ENCODE measurements at places on chromosomes 12 and 14. TPM values are rescaled to one million over a fixed set of nuclear protein-coding genes. Genes with fewer than 3 reads are reported as not detected.

Gene DLK1
- total RNA-seq, result 1.8 TPM

Gene EIF4B
- total RNA-seq, result 451 TPM

Gene OR11H7
- total RNA-seq, result not detected

Gene ZNF384
- total RNA-seq, result 45.3 TPM

Gene RBP5
- not detected for total RNA-seq

Gene GPRC5D
- total RNA-seq, result 0.66 TPM

Gene SAMD15
- total RNA-seq, result 1.7 TPM

Gene LAG3
- 2.6 TPM for total RNA-seq

- H3K4me3 ChIP-seq, result no peak overlapping the region
- no peak for DNase-seq
- H3K4me1 ChIP-seq, result peaks cover 6% of the 10 kb centered on the region
- H3K27me3 ChIP-seq, result no peaks in the 10 kb centered on the region
Observed at GRCh38 chr12:69821456-69822159, 3.4 kb upstream of the MYRFL start.

DNA sequence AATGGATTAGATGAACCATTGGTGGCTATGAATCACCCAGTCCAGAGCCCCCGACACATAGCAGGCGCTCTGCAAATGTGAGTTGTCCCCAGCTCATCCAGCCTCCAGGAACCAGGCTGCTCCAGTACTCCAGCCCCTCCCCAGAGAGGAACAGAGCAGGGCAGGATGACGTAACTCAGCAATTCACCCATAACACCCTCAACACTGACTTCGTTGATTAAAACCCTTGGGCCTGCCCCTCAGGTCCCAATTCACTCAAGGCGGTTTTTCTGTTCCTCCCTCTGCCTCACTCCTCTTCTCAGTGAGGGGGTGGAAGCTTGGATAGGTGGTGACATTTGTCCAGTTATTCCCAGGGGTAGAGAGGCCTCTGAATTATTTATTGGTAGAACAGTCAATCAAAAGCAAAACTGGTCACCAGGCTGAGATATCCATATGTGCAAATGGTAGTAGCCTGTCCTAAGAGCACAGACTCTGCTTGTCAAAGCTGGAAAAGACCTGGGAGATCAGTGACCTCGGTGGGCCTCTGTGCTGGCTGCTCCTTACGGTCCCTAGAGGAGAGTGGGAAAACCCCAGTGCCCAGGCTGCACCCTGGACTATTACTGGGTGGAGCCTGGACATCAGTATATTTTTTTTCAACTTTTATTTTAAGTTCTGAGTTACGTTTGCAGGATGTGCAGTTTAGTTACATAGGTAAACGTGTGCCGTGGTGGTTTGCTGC lies 97.0 kb downstream of the CMKLR1 start:
- H3K36me3 ChIP-seq, result no peaks in the 10 kb centered on the region
- no peak overlapping the region for H3K27ac ChIP-seq
- no peaks in the 10 kb centered on the region for H3K27me3 ChIP-seq
- H3K4me3 ChIP-seq, result no peak overlapping the region
- no peaks in the 10 kb centered on the region for H3K4me1 ChIP-seq

- no peak overlapping the region for H3K4me3 ChIP-seq
- no peaks in the 10 kb centered on the region for H3K36me3 ChIP-seq
- no peak overlapping the region for H3K27ac ChIP-seq
- no peak for DNase-seq
Observed at GRCh38 chr14:22419620-22420019, 169.4 kb downstream of the DAD1 start.

DNA sequence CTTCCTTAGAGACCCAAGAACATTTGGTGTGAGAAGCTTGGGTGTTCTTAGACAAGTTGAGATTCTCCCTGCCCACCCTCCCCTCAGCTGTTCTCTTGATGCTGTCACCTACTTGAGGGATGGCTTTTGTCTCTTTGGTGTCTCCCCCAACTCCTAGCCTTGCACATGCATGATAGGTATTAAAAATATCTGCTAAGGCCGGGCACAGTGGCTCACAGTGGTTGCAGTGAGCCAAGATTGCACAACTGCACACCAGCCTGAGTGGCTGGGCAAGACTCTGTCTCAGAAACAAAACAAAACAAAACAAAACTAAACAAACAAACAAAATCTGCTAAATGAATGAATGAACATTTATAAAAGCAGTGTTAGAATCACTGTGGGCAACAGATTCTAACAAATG lies 261.1 kb downstream of the AKAP6 start:
- no peak overlapping the region for H3K4me3 ChIP-seq
- H3K4me1 ChIP-seq, result no peaks in the 10 kb centered on the region
- H3K27me3 ChIP-seq, result no peaks in the 10 kb centered on the region
- no peak overlapping the region for H3K27ac ChIP-seq
- H3K36me3 ChIP-seq, result no peaks in the 10 kb centered on the region

DNA sequence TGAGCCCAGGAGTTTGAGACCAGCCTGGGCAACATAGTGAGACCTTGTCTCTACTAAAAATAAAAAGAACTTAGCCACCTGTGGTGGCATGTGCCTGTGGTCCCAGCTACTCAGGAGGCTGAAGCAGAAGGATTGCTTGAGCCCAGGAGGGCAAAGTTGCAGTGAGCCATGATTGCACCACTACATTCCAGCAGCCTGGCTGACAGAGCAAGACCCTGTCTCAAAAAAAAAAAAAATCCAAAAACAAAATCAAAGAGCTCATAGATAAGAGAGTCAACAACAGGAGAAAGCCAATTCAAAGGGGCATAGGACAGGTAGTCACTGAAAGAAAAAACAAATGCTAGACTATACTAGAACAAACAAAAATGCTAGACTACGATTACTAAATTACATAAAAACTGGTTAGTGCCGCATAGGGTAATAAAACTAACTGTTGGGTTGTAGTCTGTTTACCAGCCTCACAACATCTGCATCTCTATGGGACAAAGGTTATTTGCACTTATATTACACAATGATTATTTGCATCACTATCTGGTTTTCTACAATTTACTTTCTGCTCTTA lies 16.6 kb upstream of the EEA1 start:
- no peaks in the 10 kb centered on the region for H3K4me1 ChIP-seq
- H3K27me3 ChIP-seq, result no peaks in the 10 kb centered on the region
- H3K36me3 ChIP-seq, result no peaks in the 10 kb centered on the region
- DNase-seq, result no peak

DNA sequence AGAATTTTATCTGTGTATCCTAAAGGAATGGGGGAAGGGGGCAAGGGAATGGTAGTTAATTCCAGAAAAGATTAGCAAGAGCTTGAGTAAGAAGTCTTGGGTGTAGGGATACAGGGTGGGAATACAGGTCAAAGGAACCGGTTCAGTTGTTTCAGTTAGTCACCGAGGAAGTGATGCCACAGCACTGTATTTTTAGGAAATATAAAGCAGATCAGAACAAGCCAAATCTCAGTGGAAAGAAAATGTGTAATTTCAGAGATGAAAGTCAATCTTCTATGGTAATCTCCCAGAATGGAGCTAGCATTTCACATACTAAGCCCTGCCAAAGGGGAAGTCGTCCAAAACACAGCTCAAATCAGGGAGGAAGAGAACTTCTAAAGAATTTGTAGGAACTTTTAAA lies 4.7 kb upstream of the TUBA1C start:
- H3K36me3 ChIP-seq, result no peaks in the 10 kb centered on the region
- no peak overlapping the region for H3K27ac ChIP-seq
- DNase-seq, result no peak
- no peaks in the 10 kb centered on the region for H3K27me3 ChIP-seq
- H3K4me1 ChIP-seq, result peaks cover 10% of the 10 kb centered on the region

DNA sequence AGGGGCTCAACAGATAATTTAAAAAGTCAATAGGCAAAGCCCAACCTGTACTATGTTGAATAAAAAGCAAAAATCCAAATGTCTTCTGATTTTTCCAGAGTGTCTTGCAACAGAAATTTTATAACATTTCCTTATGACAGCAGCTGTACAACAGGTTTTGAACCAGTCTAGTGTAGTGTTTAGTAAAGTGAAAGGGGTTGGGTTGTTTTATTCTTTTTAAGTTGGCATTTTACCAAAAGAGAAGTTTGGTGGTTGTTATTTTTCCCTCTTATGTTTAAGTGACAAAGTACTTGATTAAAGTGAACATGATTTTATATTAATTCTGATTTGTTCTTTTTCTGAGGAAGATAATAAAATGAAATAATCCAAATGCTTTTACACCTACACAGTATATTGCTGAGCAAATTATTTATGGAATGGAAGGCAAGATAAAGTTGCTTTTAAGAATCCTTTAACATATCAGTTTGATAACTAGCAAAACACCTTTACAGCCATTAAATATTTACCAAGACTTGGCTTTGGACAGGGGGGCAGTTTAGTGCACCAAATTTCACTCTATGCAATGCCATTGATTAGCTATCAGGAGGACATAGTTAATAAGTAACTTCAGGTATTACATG lies 128.9 kb downstream of the FOXA1 start:
- no peaks in the 10 kb centered on the region for H3K36me3 ChIP-seq
- H3K27me3 ChIP-seq, result no peaks in the 10 kb centered on the region
- H3K4me1 ChIP-seq, result peaks cover 3% of the 10 kb centered on the region
- H3K4me3 ChIP-seq, result no peak overlapping the region

DNA sequence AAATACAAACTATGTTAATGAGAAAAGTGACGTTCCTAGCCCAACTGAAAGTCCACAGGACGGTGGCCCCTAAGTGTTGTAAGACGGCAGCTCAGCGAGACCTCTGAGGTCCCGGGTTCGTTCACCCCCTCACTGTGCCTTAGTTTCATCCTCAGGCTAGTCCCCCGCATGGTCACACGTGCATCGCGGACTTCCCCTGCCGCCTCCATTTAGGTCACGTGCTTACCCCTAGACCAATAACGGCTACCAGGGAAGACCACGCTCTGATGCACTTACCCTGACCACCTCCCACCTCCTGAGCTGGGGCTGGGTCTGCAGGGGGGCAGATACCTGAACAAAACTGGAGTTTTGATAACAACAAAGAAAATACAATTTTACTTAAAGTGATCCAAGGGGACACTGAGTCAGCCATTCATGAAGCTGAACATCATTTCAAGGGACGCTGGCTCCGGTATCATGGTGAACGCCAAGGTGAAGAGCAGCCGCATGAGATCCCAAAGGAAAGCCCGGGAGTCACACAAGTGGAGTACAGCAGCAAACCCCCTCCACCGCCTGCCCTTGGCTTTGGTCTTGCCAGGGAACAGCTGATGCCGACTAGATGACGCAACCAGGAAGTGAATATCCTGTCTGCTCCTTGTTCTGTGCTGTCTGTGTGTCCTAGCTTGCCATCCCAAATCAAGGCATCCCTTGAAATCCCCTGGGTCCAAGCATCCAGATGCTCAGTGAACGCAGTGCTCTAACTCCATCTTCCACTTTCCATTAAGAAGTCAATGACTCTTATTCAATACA lies 274.1 kb downstream of the PCNX1 start:
- no peaks in the 10 kb centered on the region for H3K27me3 ChIP-seq
- DNase-seq, result no peak
- no peak overlapping the region for H3K27ac ChIP-seq
- H3K4me3 ChIP-seq, result no peak overlapping the region
- no peaks in the 10 kb centered on the region for H3K36me3 ChIP-seq

DNA sequence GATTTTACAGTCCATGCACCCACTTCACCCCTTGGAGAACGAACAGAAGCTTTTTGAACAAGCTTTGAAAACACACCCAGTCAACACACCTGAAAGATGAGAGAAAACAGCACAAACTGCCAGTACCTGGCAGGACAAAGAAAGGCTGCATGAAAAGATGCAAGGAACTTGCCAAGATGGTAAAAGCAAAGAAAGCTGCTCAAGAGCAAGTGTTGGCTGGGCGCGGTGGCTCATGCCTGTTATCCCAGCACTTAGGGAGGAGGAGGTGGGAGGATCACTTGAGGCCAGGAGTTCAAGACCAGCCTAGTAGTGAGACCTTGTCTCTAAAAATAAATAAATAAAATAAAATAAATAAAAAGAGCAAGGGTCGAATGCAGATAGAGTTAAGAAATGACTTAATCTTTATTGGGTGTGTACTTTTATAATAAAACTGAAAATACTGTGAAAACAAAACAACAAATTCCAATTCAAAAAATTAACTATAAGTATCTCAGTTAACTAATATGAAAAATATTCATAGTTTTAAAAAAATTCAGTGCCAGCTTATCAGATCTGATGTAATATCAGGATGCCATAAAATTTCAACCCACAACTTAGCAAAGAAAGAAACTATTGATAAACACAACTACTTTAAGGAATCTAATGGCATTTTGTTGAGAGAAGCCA lies 59.2 kb downstream of the HECTD4 start:
- DNase-seq, result no peak
- no peaks in the 10 kb centered on the region for H3K36me3 ChIP-seq
- no peak overlapping the region for H3K27ac ChIP-seq
- no peaks in the 10 kb centered on the region for H3K27me3 ChIP-seq

DNA sequence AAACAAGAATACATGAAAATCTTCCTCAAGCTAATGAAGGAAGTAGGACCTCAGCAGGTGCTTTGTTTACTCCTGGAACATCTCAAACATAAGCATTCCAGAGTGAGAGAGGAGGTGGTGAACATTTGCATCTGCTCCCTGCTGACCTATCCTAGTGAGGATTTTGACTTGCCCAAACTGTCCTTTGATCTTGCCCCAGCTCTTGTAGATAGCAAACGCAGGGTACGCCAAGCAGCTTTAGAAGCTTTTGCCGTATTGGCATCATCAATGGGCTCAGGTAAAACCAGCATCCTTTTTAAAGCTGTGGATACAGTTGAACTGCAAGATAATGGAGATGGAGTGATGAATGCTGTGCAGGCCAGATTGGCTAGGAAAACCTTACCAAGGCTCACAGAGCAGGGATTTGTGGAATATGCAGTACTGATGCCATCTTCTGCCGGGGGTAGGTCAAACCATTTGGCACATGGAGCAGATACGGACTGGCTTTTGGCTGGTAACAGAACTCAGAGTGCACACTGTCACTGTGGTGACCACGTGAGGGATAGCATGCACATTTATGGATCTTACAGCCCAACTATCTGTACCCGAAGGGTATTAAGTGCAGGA lies 1.9 kb downstream of the TOGARAM1 start:
- H3K4me1 ChIP-seq, result peaks cover 62% of the 10 kb centered on the region
- no peak for DNase-seq
- peak overlapping the region; percentile 29 for H3K4me3 ChIP-seq
- no peak overlapping the region for H3K27ac ChIP-seq
- H3K27me3 ChIP-seq, result no peaks in the 10 kb centered on the region

- peaks cover 19% of the 10 kb centered on the region for H3K4me1 ChIP-seq
- no peak overlapping the region for H3K4me3 ChIP-seq
- peak; percentile 88 for DNase-seq
- no peaks in the 10 kb centered on the region for H3K36me3 ChIP-seq
- no peak overlapping the region for H3K27ac ChIP-seq
Observed at GRCh38 chr14:49950275-49951228, 57.7 kb downstream of the ARF6 start.

DNA sequence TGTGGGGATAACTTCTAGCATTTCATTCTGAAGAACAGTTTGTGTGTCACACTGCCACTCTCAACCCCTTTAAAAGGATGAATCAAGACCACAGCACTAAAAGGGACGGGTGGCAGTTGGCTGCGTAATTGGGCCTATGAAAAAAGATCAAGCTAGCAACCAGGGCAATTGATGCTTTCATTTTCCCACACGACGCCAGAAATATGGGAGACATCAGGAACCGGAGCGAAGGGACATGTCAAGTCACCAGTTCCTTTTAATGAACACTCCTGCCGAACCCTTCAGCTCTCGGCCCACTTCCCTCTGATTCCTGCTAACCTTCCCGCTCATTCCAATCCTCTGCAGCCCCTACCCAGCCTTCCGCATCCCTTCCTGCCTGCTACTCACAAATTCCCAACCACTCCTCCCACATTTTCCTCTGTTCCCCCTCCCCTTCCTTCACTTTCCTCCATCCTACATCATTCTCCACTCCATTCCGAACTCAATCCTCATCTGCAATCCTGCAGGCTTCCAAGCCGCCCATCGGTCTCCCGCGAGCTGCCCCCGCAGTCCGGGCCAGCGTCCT lies 753 bp downstream of the CSRNP2 start:
- H3K4me1 ChIP-seq, result peaks cover 31% of the 10 kb centered on the region
- peak overlapping the region; percentile 78 for H3K4me3 ChIP-seq
- peak overlapping the region; percentile 97 for H3K27ac ChIP-seq
- no peaks in the 10 kb centered on the region for H3K36me3 ChIP-seq
